ENCODE measurements at places on chromosomes 6 and 20.
A peak's percentile ranks its signal among the peaks of the same experiment; 100 is the strongest.

GRCh38 chr6:152026291-152026690, 218.8 kb downstream of the ESR1 start:
- H3K4me3 ChIP-seq = peak overlapping the region; percentile 27
- peaks cover 2% of the 10 kb centered on the region for H3K27me3 ChIP-seq
- no peak overlapping the region for H3K27ac ChIP-seq
- no peak for DNase-seq
- H3K36me3 ChIP-seq = peaks cover 6% of the 10 kb centered on the region

DNA sequence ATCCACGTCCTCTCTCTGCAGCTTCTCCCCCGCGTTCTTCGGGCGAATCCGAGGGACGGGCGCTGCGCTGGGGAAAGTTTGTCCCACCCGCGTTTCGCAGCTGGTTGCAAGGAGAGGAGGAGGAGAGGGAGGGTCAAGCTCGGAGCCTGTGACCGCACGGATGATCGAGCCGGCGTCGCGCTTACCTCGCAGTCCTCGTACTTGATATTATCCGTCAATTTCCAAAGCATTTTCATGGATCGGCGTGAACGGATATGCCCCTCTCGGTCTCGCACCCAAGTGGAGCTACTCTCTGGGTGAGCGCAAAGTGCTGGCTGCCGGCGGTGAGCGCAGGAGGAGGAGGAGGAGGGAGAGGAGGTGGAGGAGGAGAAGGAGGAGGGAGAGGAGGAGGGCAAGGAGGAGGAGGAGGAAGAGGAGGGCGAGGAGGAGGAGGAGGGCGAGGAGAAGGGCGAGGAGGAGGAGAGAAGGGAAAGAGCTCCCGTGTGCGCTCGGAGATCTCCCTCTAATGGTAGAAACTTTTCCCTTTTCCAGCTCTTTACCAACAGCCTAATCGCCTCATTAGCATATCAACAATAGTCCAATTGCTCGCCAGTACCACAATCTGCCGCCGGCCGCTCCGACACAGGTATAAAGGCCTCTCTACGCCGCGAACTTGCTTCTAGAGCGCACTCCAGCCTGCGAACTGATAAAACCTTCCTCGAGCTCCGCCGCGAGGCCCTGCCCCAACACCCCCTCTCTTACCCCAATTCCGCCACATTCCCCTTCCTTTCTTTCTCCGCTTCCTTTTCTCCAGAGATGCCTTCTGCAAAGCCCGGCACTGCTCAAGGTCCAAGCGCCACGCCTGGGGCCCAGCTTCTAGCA, at the start of gene TFAP2A:
Gene TFAP2A, minus strand, starts transcription at position 319 of the 861 bp plus-strand sequence. Its CDS starts 83 bp downstream, at position 236.
- DNase-seq = no peak
- H3K36me3 ChIP-seq = peaks cover 12% of the 10 kb centered on the region

DNA sequence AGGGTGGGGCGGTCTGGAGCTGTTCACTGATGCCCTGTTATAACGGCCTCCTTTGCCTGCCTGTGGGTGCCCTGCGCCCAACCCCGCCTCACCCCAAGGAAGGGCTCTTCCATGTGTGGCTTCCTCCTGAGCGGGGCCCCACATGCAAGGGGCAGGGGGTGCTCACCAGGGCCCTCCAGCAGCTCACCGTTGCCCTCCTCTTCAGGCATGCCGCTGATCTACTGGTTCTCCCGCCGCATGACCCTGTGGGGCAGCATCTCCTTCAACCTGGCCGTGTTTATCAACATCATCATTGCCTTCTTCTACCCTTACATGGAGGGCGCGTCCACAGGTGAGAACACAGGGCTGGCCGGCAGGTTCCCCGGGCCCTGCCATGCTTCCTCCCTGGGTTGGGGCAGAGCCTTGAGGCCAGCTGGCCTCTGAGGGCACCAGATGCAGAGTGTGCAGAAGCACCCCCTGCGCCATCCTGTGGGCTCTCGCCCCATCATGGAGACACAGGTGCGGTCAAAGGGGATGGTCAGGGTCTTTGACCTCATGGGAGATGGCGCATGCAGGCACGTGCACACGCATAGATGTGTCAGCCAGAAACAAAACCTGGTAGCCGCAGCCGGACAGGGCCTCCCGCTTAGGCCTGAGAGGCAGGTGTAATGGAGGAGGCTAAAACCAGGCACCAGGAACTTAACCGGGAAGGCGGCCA, 22.9 kb downstream of the UQCC2 start:
- no peaks in the 10 kb centered on the region for H3K27me3 ChIP-seq
- peaks cover 13% of the 10 kb centered on the region for H3K4me1 ChIP-seq
- H3K36me3 ChIP-seq = peaks cover 45% of the 10 kb centered on the region
- H3K4me3 ChIP-seq = no peak overlapping the region
- DNase-seq = no peak

DNA sequence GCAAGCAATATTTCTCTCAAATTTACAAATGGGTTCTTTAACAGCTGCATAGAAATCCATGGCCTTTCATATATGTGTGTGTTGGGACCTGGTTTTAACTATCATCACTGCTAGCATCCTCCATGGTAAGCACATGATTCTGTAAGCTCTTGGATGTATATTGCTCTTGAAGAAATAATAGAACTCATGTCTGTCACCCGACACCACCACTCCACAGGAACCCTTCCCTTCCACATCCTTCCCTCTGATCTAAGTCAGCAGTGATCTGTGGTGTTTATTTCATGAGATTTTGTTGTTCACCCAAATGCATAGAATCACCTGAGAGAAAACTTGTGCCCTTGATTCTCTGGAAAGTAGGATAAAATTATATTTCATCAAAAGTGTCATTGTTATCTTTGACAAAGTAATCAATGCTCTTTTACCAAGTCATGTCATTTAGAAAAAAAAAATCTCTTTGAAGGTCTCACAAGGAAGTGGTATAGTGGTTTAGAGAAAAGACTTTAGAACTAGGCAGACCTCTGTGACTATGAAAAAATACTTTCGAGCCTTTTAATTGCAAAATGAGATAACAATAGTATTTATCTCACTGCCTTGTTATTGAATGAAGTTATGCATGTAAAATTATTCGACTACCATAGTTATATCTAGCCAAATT, 649.8 kb upstream of the SLC35B3 start:
- no peaks in the 10 kb centered on the region for H3K36me3 ChIP-seq
- H3K4me3 ChIP-seq = no peak overlapping the region
- no peak overlapping the region for H3K27ac ChIP-seq
- H3K4me1 ChIP-seq = no peaks in the 10 kb centered on the region
- H3K27me3 ChIP-seq = no peaks in the 10 kb centered on the region

DNA sequence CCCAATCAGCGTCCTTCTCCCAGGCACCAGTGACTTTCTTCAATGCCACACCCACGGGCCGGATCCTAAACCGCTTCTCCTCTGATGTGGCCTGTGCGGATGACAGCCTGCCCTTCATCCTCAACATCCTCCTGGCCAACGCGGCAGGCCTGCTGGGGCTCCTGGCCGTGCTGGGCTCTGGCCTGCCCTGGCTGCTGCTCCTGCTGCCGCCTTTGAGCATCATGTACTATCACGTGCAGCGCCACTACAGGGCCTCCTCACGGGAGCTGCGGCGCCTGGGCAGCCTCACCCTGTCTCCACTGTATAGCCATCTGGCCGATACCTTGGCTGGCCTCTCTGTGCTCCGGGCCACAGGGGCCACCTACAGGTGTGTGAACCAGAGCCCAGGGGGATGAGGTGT, 9.8 kb downstream of the DLK2 start:
- no peak for DNase-seq
- H3K27ac ChIP-seq = no peak overlapping the region
- no peaks in the 10 kb centered on the region for H3K4me1 ChIP-seq
- no peaks in the 10 kb centered on the region for H3K27me3 ChIP-seq
- no peak overlapping the region for H3K4me3 ChIP-seq

DNA sequence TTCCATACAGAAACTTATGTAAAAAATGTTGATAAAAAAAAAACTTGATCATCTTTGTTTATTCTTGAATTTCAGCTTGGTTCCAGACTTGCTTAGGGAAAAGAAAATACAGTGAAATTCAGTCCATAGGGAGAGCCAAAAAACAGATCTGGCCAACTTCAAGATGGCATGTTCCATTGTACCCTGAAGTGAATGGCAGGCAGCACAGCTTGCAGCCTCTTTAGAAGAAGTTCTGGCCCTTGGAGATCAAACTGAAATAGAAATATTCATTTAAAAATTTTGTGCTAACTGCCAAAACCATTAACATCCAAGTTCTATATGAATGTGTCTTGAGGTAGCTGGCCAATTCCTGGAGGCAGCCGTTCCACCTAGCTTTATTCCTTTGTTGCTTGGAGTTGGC, 448.4 kb downstream of the EPM2A start:
- H3K4me3 ChIP-seq = no peak overlapping the region
- no peaks in the 10 kb centered on the region for H3K4me1 ChIP-seq
- peaks cover 5% of the 10 kb centered on the region for H3K27me3 ChIP-seq
- no peak overlapping the region for H3K27ac ChIP-seq
- H3K36me3 ChIP-seq = no peaks in the 10 kb centered on the region

- no peak overlapping the region for H3K4me3 ChIP-seq
- DNase-seq = no peak
- no peak overlapping the region for H3K27ac ChIP-seq
- H3K27me3 ChIP-seq = peaks cover 7% of the 10 kb centered on the region
Measured at GRCh38 chr6:160513836-160514235, 150.2 kb downstream of the LPA start.

DNA sequence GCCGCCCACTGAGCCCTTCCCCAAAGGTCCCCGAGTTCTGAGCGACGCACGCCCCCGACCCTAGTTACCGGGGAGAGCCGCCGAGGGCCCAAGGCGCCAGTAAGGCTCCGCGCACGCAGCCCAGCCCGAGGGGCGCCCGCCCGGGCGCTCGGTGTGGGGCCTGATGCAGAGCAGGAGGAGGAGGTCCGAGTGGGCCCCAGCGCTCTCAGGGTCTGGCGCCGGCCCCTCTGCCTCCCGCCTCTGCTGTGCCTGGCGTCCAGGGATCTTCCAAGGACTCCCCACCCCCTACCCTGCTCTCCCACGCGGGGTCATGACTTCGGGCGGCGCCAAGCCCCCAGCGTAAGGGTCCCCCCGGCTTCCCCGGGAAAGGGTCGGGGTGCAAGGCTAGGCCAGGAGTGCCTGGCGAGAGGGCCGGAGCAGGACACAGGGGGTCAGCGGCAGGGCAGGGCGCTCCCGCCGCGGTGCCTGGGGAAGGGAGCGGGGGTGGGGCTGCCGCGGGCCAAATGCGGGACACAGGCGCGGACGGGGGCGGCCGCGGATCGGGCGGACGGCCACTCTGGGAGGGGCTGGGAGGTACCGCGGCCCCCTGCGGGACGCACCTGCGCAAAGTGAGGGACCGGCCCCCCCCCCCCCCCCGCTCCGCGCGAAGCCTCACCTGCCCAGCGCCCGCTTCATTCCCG, 637 bp downstream of the ABHD12 start:
- H3K4me3 ChIP-seq = peak overlapping the region; percentile 89
- no peak overlapping the region for H3K27ac ChIP-seq
- peak; percentile 9 for DNase-seq
- H3K4me1 ChIP-seq = peaks cover 6% of the 10 kb centered on the region
- H3K36me3 ChIP-seq = no peaks in the 10 kb centered on the region
- no peaks in the 10 kb centered on the region for H3K27me3 ChIP-seq

DNA sequence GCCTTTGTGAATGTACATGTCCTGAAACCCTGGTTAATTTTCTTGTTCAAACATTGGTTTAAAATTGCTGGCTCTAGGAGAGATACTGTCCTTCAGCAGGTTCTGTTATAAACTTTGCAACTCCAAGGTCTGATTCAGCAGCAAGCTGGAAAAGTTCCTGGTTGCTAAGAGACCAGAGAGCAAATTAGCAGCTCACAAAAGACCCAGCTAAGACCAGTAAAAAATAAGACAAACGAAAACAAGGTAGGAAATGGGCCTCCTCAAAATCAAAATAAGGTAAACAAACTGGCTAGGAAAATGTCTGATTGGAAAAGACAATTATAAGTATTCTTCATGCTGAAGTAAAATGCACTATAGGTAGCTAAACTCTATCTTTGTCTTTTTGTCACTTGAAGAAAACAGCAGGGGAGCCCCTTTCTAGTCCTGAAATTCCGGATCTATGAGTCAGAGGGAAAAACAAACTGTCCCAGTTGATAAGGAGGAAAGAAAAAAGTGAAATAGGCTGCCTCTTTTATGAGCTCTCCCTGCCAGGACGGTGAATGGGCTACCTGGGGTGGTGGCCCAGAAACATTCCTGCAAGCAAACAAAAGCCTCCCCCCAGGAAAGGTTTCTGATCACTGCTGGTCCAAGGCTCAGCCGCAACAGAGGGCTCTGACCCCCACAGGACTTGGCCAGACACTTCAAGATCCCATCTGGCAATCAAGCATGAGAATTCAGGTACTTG, 41.6 kb downstream of the UNC5CL start:
- no peaks in the 10 kb centered on the region for H3K4me1 ChIP-seq
- DNase-seq = no peak
- no peak overlapping the region for H3K27ac ChIP-seq

- peaks cover 4% of the 10 kb centered on the region for H3K36me3 ChIP-seq
- DNase-seq = peak; percentile 46
- peaks cover 15% of the 10 kb centered on the region for H3K4me1 ChIP-seq
- no peaks in the 10 kb centered on the region for H3K27me3 ChIP-seq
Measured at GRCh38 chr20:45432294-45432693, 16.4 kb downstream of the PIGT start.

- no peak overlapping the region for H3K27ac ChIP-seq
- H3K4me3 ChIP-seq = no peak overlapping the region
- H3K27me3 ChIP-seq = no peaks in the 10 kb centered on the region
- no peak for DNase-seq
Measured at GRCh38 chr6:80793411-80793810, 686.9 kb downstream of the BCKDHB start.

GRCh38 chr20:44743916-44744655, 1.6 kb upstream of the KCNK15 start:
- DNase-seq = no peak
- H3K27ac ChIP-seq = no peak overlapping the region
- peaks cover 11% of the 10 kb centered on the region for H3K27me3 ChIP-seq
- no peak overlapping the region for H3K4me3 ChIP-seq

DNA sequence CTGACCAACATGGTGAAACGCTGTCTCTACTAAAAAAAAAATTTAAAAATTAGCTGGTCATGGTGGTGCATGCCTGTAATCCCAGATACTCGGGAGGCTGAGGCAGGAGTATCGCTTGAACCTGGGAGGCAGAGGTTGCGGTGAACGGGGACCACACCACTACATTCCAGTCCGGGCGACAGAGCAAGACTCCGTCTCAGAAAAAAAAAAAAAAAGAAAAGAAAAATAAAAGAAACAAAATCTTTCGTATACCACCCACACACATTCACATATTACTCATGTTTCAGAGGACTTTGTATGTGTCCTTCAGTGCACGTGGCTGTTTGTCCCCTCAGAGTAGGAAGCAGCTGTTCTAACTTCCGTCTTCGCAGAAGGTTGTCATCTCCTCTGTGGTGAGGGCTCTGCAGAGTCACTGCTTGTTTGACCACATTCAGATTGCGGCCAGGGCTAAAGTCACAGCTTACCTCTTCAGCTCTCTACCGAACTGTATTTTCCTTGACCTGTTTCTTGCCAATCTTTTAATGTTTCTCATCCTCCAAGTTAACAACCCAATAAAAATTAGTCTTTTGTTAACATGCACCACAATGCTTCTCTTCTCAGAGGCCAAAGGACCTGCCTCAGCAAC, 36.6 kb upstream of the HIVEP1 start:
- H3K4me1 ChIP-seq = peaks cover 18% of the 10 kb centered on the region
- H3K4me3 ChIP-seq = peak overlapping the region; percentile 19
- peak overlapping the region; percentile 41 for H3K27ac ChIP-seq

All from memory B cell (primary cell).